Right cardiac atrium (tissue), 5 donors: ENCODE measurements at places on chromosomes 12 and 14. TPM values are rescaled to one million over a fixed set of nuclear protein-coding genes. Genes with fewer than 3 reads are reported as not detected.

GRCh38 chr12:28575593-28576205 lies 385.4 kb downstream of the CCDC91 start:
- DNase-seq = no peak

The ADAM21 gene
- polyA plus RNA-seq = 0.29 TPM

The EML5 gene
- polyA plus RNA-seq = 0.14 TPM

The PLA2G1B gene
- polyA plus RNA-seq = not detected

DNA sequence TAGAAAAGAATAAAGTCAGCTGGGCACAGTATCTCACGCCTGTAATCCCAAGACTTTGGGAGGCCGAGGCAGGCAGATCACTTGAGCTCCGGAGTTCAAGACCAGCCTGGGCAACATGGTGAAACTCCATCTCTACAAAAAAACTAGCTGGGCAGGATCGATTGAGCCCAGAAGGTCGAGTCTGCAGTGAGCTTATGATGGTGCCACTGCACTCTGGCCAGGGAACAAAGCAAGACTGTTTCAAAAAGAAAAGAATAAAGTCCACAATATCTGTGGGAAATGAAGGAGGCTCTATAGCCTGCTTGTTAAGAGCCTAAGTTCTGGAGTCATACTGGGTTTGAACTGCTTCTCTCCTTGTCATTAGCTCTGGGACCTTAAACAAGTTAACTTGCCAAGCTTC lies 7.9 kb downstream of the MAPK1IP1L start:
- DNase-seq = no peak

GRCh38 chr12:48601013-48601756 lies 31.3 kb upstream of the LALBA start:
- DNase-seq = no peak
